ENCODE measurements at places on chromosomes 16 and 17.

GRCh38 chr17:74981979-74982662 is 5.3 kb upstream of the CDR2L start:
- no peak for DNase-seq

DNA sequence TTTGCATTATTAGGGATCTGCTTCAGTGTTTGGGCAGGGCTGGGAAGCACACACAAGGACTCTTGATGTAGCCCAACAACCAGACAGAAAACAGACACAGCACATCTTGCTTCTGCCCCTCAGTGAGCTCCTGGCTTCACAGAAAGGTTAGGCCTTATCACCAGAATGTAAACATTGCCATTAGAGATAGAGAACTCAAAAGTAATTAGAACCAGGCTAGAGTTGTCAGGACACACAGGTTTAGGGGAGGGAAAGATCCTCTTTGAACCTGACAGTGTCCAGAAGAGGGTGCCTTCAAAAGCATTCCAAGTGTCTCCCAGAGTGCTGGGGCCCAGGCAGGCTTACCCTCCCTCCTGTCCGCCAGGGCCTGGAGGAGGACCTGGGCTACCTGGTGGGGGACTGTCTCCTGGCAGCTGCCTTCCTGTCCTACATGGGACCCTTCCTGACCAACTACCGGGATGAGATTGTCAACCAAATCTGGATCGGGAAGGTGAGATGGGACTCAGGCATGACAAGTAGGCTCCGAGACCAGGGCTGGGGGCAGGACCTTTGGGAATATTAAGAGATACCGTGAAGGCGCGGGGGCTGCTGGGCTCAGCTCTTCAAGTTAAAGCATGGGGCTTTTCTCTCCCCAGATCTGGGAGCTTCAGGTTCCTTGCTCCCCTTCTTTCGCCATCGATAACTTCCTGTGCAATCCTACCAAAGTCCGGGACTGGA is 16.9 kb upstream of the KDM6B start:
- DNase-seq: no peak

- peak; percentile 18 for DNase-seq
Measured at GRCh38 chr16:88650749-88651275, at the start of gene CYBA. Gene CYBA (minus strand): TSS chr16:88651053. CDS start chr16:88651013, 40 bp downstream.

DNA sequence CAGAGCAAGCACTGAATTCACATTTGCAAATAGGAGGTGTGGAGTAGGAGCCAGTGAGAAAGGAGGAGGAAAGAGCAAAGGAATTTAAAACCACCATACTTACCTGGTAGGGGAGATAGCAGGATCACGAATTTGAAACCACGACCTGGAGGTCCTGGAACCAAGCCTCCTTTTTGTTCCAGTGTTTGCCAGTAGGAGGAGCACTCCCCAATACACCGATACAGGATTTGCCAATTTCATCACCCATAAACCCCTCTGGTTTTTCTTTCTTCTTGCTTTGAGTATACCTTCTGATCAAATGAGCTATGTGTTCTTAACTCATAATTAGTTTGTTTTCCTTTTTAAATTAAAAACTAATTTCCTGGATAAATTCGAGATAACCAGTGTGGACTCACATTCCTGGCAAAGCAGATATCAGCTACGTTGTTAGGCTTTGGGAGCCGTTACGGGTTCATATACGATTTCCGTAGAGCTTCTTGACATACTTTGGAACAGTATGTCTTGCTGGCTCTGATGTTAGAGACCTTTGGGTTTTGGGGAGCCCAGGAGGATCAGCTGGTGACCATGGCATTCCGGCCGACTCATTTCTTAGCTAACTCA is 22.7 kb downstream of the BCO1 start:
- DNase-seq: peak; percentile 30
